Fibroblast of skin of right quadriceps (primary cell): ENCODE measurements at places on chromosomes 3 and 15.

DNA sequence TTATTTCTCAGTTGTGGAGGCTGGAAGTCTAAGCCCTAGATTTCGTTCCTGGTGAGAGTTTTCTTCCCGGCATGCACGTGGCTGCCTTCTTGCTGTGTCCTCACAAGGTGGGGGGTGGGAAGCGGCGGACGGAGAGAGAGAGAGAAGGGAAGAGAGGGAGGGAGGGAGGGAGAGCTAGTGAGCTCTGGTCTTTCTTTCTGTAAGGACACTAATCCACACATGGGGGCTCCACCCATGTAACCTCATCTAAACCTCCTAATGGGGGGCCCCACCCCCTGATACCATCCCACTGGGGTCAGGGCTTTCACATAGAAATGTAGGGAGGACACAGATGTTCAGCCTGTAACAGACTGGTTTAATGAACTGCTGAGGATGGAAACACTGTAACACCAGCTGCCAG, 7.3 kb downstream of the FBLN2 start:
- DNase-seq, result no peak

DNA sequence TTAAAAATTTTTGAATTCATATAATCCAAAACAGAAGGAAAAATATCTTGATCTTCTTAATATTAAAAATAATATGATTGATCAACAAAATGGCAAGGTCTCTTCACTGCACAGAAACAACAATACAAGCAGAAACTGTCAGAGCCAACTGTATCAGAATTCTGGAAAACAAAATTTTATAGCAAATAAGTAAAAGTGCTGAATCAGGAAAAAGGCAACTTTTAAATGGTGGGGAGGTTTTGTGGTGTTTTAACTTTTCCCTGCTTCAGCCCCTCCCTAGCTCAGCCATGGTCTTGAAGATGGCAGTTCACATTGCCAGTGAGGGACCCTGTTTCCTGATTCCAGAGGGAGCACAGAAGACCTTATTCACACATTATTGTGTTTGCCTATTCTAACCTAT, 37.6 kb downstream of the SPESP1 start:
- no peak for DNase-seq

- DNase-seq, result no peak
Observed at GRCh38 chr3:68997887-68998286, 15.6 kb downstream of the EOGT start.

DNA sequence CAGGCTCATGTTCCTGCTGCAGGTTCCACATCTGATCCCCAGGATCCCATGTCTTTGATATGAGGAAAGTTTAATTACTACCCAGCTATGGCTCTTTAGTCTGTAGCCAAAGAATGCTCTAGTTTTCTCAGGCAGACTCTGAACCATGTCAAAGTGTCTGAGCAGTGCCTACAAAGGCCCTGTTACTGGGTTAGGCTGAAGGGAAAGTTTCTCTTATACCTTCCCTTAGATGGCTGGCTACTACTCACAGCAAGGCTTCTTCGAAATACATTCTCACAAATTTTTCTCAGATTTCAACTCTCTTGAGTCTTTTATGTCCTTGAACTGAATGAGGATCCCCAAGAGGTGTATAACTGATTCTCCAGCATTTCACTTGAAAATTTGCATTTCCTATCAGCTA, 102.4 kb downstream of the NR1D2 start:
- no peak for DNase-seq

GRCh38 chr3:150312018-150312657, 96.0 kb upstream of the TSC22D2 start:
- DNase-seq, result no peak

DNA sequence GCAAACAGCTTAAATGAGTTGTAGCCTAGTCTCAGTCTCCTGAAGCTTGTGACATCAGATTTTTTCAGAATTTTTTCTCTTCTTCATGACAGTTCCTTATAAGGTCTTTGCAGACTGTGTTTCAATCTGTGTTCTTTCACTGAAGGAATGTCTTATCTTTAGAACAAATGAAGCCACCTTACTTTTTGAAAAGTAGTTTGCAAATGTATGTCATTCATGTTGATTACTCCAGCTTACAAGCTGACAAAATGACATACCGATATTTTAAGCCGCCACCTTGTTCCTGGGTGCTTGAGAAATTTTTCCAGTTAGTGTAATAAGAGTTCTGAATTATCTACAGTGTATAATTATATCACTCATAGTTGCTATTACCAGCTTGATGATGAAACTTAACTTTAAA, 57.0 kb downstream of the ASTE1 start:
- DNase-seq, result no peak

DNA sequence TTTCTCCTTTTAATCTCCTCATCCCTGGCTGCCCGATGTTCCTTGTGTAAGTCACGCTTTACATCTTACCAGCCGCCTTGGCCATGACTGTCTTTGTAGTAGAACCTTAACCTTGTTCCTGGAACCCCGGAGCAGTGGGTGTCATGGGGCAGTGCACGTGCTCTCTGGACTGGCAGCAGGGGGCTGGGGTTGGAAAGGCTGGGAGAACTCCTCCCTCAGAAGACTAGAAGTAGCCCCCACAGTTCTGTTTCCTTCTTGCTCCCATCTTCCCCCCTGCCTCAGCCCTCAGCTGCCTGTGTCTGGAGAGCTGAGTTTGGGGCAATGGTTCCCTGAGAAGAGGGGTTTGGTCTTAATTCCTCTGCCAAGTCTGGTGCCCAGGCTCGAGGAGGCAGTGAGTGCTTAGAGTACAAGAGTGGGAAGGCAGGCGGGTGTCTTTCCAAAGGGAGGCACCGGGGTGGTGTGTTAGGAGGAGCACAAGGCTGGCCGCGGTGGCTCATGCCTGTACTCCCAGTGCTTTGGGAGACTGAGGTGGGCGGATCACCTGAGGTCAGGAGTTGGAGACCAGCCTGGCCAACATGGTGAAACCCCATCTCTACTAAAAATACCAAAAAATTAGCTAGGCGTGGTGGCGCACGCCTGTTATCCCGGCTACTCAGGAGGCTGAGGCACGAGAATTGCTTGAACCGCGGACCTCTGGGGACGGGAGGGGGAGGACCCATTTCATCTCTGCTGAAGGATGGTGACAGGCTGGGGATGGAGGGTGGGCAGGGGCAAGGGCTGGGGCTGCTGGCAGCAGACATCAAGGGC, 100.4 kb downstream of the VGLL4 start:
- no peak for DNase-seq

GRCh38 chr3:107188262-107188661, 189.0 kb upstream of the CCDC54 start:
- no peak for DNase-seq

- no peak for DNase-seq
Observed at GRCh38 chr3:109384164-109384563, 46.8 kb upstream of the DPPA4 start.

- no peak for DNase-seq
Observed at GRCh38 chr3:148343416-148343815, 354.3 kb upstream of the AGTR1 start.

GRCh38 chr15:66738595-66738994, 36.6 kb downstream of the SMAD6 start:
- DNase-seq, result no peak

- no peak for DNase-seq
Observed at GRCh38 chr3:181701096-181701495, 10.6 kb upstream of the SOX2 start.

DNA sequence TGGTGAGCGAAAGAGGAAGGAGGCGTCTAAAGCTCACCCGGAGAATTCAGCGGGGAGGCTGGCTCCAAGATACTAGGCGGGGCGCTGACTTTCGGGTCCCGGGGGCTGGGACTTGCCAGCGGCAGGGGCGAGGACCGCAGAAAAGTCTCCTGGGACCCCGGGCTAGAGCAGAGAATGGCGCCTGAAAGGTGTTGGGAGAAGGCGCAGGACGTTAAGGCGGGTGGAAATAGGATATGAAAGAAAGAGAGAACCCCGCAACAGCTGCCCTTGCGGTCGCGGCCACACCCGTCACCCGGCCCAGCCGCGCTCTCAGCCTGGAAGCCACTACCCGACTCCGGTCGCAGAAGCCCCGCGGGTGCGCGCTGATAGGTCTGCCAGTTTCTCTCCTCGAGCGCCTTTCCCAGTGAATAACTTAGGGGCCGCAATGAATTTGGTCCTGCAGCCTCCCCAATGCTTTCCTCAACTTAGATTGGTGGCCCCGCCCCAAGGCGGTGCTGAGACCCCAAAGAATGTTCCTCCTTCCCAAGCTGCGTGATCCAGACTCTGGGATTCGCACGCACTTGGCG, 604 bp downstream of the LTK start:
- no peak for DNase-seq

- DNase-seq, result no peak
Observed at GRCh38 chr3:50316657-50317242, 5.8 kb downstream of the HYAL2 start.

- DNase-seq, result no peak
Observed at GRCh38 chr3:157816896-157817295, 289.3 kb downstream of the SHOX2 start.

- DNase-seq, result no peak
Observed at GRCh38 chr3:66396161-66396760, 104.6 kb downstream of the LRIG1 start.

DNA sequence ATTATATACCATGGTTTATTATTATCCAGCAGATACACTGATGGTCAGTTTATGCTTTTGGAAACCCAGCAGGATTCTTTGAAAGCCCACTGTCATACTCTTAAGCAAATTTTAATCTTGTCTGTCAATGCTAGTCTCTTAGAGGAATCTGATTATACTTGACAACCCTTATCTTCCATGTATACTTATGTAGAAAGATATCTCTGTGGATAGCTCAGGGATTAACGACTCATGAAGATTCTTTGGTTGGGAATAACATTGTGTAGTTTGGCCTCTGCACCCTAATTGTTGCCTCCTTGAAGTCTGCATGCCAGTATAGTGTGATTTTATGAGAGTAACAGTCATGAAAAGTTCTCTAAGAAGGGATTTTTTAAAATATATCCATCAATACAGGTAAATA, 33.0 kb downstream of the FILIP1L start:
- DNase-seq, result no peak

DNA sequence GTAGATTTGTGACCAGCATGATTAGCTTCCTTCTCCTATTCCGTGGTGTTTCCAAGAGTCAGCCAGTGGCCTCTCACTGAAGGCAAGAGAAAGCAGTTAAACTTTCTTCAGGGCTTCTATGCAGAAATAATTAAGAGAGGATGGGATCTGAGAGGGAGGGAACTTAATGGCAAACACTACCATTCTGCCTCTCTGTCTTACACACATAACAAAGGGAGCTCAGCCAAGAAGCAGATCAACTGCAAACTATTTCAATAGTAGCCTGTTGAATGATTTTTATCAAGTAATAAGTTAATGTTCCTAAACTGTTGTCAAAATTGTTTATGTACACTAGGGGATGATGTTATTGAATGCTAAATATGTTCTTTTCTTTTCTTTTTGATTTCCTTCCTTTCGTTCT, 11.8 kb downstream of the OXSR1 start:
- no peak for DNase-seq

DNA sequence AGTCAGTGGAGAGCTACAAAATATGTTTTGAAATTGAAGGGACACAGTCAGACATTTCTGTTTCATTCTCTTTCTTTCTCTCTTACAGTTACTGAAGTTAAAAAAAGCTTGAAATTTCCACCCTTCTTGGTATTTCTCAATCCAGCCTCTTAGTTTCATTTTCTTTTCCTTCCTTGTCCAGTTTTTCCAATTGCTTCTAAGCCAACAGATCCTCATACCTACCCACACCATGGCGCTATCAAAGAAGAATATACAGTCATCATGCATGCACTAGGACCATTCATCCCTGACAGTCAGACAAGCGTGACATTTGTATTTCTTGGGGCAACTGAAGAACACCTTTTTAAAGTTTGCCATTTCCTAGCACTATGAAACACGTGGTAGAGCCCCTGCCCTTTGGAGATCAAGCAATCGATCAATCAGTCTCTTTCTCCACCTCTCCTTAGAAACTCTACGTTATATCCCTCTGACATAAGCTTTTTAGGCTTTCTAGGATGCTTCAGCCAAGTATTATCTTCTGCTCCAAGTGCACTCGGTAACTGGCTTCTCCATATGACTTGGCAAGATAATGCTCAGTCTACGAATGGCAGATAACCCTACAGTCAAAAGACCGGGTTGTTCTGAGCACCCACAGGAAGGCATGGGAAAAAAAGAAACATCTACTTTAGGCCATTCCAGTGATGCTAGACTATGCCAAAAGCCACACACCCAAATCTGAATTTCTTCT, 65.4 kb downstream of the FBN1 start:
- no peak for DNase-seq

GRCh38 chr15:70575231-70576226, 187.8 kb downstream of the UACA start:
- peak; percentile 95 for DNase-seq

DNA sequence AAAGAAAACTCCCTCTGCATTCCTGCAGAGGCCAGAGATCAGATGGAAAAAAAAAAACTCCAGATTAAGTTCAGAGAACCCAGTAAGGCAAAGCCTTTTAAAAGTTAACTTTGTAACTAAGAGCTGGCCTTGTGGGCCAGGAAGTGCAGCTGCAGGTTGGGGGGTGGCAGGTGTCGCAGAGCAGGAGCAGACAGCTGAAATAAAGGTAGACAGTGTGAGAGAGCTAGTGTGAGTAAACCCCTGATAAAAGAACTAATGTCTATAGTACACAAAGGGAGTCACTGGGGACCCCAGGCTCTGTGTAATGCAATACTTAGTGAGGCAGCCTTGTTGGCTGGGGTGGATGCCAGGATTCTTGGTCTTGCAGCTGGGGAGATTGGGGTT, 42.1 kb downstream of the PPCDC start:
- DNase-seq, result peak; percentile 19

- no peak for DNase-seq
Observed at GRCh38 chr3:134362221-134362620, 12.0 kb downstream of the AMOTL2 start.

GRCh38 chr3:36989005-36989404, 3.9 kb downstream of the EPM2AIP1 start:
- no peak for DNase-seq

DNA sequence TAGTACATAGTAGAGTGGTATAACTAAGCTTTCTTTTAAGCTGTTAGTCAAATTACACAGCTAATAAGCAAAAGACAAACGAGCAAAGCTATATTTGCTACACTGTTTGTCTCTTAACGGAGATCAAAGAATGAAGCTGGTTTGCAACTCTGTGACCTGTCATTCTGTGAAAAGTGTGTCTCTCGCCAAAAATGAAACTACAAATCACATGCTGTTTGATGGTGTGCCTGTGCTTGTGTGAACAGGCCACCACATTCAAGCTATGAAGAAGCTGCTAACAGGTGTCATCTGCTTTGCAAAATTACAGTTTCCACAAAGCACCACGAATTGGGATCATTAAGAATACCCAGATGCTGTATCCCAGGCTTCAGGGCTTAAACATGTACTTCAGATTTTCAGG, 667.8 kb upstream of the NAALADL2 start:
- DNase-seq, result no peak

DNA sequence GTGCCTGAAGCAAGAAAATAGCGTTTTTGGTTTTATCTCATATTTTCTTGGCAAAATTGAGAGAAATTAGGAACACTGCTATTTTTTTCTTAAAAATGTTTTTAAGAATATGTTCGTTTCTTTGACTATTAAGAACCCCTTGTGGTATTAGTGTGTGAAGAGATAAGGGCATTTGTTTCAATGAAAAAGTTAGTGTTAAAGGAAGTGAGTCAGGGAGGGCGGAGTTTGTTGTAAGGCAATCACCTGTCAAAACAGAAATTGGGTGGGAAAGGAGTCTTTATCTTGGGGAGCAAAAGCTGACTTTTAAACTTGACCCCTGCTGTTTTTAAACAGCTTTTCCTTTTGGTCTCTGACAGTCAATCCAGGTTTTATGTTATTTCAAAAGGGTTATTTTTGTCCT, 4.2 kb downstream of the RAP2B start:
- no peak for DNase-seq

- peak; percentile 91 for DNase-seq
Observed at GRCh38 chr3:55484801-55485791, 2.0 kb downstream of the WNT5A start.

GRCh38 chr3:30843877-30844276, 50.6 kb downstream of the GADL1 start:
- DNase-seq, result no peak
